ENCODE measurements at places on chromosomes 12 and 14.

DNA sequence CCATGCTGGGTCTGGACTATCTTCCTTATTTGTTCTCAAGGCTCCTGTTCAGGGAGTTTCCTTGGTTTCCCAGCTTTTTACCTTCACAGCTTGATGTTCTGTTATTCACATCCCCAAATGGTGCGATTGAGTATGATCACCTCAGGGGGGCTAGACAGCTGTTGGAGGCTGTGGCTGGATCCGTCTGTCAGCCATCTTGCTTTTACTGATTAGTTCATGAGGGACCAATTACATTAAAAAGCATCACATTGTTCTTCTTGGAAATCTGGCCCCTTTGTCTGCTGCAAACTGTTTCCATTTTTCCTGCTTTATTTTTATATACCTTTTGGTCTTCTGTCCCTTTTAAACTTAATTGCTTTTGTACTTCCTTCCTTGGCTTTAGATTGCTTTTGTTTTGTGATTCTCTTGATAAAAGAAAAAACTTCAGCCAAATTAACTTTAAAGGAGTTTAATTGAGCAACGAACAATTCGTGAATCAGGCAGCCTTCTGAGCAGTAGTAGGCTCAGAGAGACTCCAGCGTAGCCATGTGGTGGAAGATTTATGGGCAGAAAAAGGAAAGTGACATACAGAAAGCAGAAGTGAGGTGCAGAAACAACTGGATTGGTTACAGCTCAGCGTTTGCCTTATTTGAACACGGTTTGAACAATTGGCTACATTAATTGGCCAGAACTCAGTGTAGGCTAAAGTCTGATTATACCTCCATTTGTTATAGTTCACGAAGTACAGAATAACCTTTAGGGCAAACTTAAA lies 208.7 kb downstream of the AEBP2 start:
- DNase-seq, result no peak

- no peak for DNase-seq
These were observed 135.8 kb downstream of the SLC8A3 start for GRCh38 chr14:70052990-70053389.

DNA sequence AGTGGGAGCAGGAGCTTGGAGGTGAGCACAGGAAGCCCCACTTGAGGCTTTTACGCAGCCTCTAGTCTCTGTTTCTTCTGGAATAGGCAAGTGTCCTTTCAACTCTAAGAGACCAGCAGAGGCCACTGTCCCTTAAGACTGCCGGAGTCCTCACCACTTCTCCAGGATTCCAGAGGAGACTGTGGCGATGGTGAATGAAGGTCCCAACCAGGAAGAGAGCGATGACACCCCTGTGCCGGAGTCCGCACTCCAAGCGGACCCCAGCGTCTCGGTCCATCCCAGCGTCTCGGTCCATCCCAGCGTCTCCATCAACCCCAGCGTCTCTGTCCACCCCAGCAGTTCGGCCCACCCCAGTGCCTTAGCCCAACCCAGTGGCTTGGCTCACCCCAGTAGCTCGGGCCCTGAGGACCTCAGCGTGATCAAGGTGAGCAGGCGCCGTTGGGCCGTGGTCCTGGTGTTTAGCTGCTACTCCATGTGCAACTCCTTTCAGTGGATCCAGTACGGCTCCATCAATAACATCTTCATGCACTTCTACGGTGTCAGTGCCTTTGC lies 442 bp downstream of the FLVCR2 start:
- no peak for DNase-seq

DNA sequence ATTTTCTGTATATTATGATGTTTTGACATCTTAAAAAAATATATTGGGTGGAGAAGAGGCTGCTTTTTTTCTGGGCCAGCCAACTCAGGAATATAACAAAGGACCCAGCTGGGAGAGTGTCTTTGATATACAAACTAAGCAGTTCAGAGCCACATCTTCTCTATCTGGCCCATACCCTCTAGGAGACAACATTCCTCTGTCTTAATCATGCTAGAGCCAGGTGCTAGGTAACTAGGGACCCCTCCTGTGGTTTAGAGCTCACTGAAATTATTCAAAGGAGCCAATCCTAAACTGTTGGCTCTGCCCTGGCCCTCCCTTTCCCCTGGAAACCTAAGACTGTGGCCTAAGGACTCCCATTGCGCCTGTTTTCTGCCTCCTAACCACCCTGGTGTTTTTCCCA lies 193.1 kb upstream of the DIO2 start:
- no peak for DNase-seq

DNA sequence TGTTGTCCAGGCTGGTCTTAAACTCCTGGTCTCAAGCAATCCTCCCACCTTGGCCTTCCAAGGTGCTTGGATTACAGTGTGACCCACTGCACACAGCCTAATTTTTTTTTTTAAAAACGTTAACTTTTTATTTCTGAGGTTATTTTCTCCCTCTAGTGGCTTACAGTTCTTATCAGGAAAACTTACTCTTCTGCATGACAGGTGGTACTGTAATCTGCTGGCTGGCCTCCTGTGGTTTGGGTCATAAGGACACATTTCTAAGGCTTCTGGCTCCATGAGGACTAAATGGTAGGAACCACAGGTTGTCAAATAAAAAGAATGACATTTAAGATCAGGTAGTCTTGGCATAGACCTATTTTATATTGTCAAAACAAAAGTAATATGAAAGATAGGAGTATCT lies 7.7 kb upstream of the NCKAP1L start:
- DNase-seq, result no peak

DNA sequence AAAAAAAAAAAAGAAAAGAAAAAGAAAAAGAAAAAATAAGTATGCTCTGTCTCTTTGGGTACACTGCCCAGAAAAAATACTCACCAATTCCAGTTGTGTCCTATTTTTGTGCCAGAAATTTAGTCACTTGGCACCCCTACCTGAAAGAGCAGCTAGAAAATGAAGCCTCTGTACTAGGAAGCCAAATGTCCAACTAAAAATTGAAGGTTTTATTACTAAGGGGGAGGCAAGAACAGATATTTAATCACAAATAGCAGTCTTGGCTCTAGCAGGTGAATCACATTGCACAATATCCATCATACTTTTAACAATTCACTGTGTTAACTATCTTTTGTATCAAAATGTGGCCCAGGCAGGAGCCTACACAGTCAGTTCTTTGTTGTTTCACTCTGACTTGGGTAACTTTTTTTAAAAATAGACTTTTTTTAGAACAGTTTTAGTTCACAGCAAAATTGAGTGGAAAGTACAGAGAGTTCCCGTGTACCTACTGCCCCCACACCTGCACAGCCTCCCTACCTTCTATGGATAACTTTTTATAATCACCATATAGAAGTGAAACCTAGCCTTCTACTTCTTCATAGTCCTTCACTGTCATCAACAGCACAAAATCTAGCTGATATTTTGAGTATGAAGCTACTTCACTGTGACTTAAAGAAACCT lies 87.1 kb upstream of the ATF7IP start:
- no peak for DNase-seq

DNA sequence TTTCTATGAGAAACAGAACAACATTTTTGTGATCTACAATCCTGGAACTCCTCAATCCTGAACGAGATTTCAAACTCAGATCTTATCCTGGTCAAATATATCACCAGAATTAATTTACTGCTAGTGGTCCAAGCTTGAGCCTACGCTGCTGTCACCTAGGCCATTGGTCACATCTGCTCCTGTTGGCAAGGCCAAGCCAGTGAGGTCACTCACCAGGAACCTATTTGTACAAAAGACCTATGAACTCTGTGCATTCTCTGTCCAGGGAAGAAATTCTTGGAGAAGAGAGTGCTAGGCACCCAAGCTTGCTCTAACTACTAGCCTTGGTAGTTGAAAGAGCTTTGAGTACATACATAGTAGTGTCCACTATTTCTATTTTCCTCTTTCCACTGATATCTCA lies 106.1 kb downstream of the SLC15A5 start:
- no peak for DNase-seq

- DNase-seq, result no peak
These were observed 22.3 kb upstream of the GNS start for GRCh38 chr12:64781280-64782190.

GRCh38 chr12:93358058-93358457 lies 19.7 kb upstream of the NUDT4 start:
- no peak for DNase-seq

- DNase-seq, result no peak
These were observed 38.1 kb downstream of the EML1 start for GRCh38 chr14:99831303-99831702.

GRCh38 chr12:89211456-89211855 lies 140.8 kb downstream of the DUSP6 start:
- no peak for DNase-seq

GRCh38 chr12:40598073-40598472 lies 94.2 kb upstream of the CNTN1 start:
- no peak for DNase-seq

- no peak for DNase-seq
These were observed 344.0 kb upstream of the PRICKLE1 start for GRCh38 chr12:42933461-42934081.

DNA sequence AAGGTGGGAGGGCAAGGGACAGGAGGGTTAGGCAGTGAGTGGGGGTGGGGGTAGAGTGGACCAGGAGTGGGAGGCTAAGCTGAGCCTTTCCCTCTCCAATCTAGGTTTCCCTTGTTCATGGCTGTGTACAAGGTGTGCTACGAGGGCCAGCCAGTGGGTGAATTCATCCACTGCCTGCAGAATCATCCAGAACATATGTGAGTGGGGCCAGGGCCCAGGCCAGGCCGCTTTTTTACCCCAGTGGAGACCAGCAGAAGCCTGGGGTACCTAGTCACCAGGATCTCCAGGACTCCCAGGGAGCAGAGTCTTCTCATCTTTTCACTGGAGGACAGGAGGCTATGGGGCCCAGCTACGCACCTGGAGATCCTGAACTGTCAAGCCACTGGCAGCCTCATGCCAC lies 2.7 kb upstream of the COX14 start:
- DNase-seq, result no peak

DNA sequence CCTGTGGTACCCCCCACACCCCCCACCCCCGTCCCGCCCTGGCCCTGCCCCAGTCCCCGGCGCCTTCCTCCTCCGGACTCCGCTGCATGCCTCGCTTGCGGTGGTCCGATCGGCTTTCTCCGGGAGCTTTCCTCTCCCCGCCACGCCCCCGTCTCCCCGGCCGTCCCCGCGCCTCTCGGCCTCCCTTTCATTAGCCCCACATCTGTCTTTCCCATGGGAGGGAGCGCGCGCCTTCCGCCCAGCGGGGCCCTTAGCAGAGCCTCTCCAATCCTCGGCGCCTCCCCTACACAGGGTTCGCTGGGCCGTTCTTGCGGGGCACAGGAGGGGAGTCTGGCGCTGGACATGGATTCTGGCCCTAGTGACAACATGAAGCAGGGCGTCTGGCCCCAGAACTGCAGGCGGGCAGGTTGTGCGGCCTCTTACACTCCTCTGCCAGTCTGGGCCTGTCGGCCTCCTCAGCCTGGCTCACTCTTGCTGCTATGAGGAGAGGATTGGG lies 1.5 kb upstream of the EFS start:
- no peak for DNase-seq

GRCh38 chr14:60254176-60254575 lies 5.2 kb downstream of the PPM1A start:
- no peak for DNase-seq

DNA sequence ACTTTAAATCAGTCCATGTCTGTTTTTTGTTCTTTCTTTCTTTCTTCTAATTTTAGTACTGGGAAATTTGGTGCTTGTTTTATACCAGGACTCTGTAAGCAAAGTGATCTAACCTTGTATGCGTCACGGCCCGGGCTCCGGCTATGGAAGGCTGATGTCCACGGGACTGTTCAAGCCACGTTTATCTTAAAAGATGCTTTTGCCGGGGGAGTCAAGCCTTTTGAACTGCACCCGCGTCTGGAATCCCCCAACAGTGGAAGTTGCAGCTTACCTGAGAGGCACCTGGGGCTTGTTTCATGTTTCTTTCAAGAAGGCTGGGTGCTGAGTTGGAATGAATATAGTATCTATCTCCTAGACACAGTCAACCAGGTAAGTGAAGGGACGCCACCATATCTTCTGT lies 62.2 kb downstream of the TECPR2 start:
- no peak for DNase-seq

- no peak for DNase-seq
These were observed 32.3 kb upstream of the MMP17 start for GRCh38 chr12:131795690-131796410.

GRCh38 chr14:69043596-69044260 lies 64.6 kb upstream of the ACTN1 start:
- no peak for DNase-seq

GRCh38 chr12:2794736-2795289 lies at the start of gene FKBP4:
FKBP4 (plus strand) TSS chr12:2794970; CDS start chr12:2795140, 170 bp downstream.
- peak; percentile 90 for DNase-seq

- no peak for DNase-seq
These were observed 42.1 kb downstream of the CCDC91 start for GRCh38 chr12:28232211-28232928.

GRCh38 chr12:117098024-117098360 lies 1.2 kb downstream of the TESC start:
- no peak for DNase-seq

- DNase-seq, result no peak
These were observed 8.1 kb downstream of the KRT18 start for GRCh38 chr12:52956987-52957386.

- DNase-seq, result no peak
These were observed 88.8 kb downstream of the KCNH5 start for GRCh38 chr14:62956413-62956812.

GRCh38 chr14:71136386-71137060 lies 229.3 kb downstream of the PCNX1 start:
- DNase-seq, result no peak

- DNase-seq, result no peak
These were observed 506 bp downstream of the TMEM132D start for GRCh38 chr12:129903092-129903945.

GRCh38 chr12:101021442-101021841 lies 188.6 kb downstream of the SLC5A8 start:
- DNase-seq, result no peak

DNA sequence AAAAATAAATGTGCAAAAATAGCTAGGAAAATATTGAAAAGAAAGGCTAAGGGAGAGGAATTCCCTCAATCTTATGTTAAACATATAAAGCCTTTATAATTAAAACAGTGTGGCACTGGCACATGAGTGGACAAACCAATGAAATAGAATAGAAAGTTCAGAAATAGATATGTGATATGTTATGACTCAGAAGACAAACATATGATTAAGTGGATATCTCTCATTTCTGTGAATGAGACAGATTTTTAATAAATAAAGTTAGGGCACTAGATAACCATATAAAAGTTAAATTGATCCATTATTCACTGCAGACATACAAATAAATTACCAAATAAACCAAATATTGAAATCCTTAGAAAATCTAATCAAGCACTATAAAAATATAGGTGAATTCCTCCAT lies 73.0 kb downstream of the ALG10B start:
- DNase-seq, result no peak

GRCh38 chr14:50932592-50933495 lies 11.4 kb downstream of the PYGL start:
- DNase-seq, result no peak

DNA sequence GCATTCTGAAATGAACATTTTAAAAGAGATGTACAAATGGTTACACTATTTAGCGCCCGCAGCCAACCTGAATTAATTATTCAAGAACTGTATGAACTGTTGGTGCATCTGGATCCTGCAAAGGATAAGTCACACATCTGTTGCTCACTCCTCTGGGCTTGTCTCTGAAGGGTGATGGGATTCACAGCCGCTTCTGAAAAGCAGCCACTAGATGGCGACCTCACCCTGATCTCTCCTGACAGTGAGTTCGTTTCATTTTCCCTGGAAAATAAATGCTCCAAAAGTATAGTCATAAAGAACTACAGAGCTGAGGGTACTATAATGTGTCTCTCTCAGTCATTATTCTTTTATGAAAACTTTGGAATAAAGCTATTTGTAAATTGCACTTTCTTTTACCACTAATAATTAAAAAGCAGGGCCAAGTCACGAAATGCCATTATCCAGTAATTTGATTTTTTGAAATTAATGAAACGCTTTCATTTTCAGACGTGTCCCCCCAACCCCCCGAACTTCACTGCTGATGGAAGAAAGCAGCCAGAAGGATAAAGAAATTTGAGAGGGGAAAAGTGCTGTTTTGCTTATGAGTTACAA lies 789.6 kb downstream of the NRXN3 start:
- DNase-seq, result peak; percentile 48

Data from CD8-positive, alpha-beta T cell (primary cell).